NK-92 treated with Interleukin-12 subunit alpha and Interleukin-12 subunit beta, amount 100 ng/mL, for 24 hours (cell line): ENCODE measurements at places on chromosomes 4 and X.

GRCh38 chrX:7028246-7028645 is 119.3 kb upstream of the STS start:
- DNase-seq, result no peak

GRCh38 chr4:164462471-164462870 is 291.5 kb upstream of the SMIM31 start:
- DNase-seq, result no peak

GRCh38 chr4:1169171-1169671 is 3.2 kb downstream of the SPON2 start:
- DNase-seq, result no peak

- no peak for DNase-seq
These were observed 71.3 kb upstream of the LHFPL1 start for GRCh38 chrX:112751076-112751475.

DNA sequence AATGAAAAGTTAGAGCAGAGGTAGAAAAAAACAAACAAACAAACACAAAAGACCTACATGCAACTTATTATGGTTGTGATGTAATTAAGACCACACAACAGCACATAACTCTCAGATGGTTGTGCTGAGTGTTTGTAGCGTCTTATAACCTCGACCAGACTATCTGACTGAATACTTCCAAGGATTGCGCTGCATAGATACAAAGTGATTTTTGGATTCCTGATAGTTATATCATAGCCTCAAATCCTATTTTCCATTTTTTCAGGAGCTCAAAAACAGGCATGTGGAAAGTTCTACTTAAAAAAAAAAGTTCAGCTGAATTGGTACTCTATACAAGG is 236.1 kb downstream of the SPRY1 start:
- no peak for DNase-seq

DNA sequence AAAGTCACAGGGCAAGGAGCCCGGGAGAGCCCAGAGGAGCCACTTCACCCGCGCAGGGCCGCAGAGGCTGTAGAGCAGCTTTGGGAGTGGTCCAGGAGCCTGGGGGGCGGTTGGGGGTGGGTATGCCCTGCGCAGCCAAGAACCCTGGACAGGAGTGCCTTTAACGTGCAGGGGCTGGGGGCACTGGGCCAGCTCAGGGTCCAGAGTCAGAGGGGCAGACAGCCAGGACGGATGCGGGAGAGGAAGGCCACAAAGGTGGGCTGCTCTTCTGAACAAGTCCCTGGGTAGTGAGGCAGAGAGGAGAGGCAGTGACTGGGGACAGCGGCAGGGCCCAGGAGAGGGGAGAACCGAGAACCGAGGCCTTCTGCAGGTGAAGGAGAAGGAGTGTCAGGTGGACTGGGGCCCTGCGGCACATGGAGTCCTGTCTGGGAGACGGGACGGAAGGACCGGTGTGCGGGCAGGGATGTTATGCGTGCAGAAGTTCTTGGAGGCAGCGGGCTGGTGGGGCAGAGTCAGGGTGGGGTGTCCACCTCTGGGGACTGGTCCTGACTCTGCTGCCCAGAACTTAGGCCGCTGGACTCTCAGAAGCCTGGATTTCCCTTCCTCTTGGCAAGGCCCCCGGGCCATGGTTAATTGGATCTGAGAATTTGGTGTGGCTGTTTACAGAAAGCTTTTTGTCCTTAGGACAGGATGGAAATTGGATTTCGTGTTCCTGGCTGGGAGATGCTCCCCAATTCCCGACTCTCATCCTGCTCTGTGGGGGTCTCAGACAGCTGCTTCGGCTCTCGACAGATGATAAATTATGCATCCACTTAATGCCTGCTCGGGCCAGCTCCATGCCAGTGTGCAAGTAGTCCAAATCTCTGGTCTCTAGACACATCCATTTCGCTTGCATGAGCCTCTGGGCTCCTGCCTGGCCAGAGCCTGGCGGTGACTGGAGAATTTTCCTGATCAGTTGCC is 31.9 kb downstream of the ADRA2C start:
- no peak for DNase-seq

- no peak for DNase-seq
These were observed 637.9 kb downstream of the FAT4 start for GRCh38 chr4:125952631-125953030.

DNA sequence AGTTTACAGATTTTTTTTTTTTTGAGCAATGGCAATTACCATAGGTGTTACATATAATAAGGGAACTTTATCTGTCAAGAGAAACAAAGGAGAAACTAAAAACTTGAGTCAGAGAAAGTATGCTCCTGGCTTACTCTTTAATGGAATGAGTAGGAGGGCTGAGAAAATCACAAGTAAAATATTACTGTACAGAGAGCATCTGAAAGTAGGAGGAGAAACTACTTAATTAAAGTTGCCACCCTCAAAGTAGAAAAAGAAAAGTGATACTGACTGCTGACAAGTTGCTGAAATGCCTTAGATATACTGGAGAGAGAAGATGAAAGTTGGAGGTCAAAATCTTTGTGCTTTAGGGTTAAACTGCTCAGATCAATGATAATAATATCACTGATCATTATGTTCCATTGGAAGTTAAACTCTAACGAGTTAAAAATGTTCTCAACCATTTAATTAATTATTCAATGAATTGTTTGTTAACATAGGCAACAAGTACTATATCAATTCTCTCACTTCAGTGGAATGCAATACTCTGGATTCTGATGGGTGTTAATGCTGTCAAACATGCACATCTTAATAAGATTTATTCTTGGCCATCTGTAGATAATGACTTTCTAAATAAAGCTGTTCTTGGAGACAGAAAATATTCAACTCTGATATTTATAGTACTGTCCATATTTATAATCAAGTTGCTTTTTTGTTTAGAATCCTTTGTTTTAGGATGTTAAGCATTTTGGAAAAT is 61.2 kb upstream of the CAMK2D start:
- no peak for DNase-seq

DNA sequence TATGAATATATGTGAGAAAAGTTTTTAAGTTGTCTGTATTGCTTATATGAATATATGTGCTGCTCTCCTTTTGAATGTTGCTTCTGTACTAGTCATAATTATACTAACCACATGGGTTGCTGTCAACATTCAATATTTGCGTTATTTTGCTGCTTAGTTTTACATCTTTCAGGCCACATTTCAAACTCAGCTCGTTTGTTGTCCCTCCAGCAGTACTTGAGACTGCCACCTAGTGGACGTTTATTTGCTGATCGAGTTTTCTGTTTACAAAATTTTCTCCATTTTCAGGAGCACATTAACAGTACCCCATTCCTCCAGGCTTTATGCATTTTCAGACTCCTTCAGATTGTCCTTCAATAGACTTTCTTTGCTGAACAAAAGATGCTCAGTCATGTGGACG is 75.8 kb downstream of the NUDT11 start:
- DNase-seq, result no peak

DNA sequence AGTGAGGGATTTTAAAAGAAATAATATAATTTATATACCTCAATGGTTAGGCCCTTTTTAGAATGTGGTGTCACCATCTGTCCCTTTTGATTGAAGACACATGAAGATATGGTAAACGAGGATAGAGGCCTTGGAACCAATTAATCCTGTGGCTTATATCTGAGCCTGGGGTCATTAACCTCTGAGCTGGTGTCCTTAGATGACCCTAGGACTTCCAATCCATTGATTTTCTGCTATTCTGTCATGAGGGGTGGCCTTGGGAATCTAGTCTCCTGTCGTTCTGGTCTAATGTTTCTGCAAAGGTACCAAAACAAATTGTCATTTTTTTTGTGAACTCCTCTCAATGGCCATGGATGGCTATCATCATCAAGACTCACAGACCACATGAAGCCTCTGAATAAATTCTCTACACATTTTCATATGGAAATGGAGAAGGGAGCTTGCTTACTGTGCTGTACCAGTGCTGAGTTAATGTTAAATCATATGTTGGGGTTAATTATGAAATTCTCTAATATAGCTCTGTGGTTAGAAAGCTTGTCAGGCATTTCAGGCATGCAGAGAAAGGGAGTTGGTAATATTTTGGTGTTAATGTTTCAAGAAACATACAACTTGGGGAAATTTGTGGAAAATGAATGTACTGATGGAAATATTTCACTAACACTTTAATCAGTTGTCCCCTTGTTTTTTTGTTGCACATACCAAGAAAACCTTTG is 204.2 kb upstream of the IL15 start:
- DNase-seq, result no peak

DNA sequence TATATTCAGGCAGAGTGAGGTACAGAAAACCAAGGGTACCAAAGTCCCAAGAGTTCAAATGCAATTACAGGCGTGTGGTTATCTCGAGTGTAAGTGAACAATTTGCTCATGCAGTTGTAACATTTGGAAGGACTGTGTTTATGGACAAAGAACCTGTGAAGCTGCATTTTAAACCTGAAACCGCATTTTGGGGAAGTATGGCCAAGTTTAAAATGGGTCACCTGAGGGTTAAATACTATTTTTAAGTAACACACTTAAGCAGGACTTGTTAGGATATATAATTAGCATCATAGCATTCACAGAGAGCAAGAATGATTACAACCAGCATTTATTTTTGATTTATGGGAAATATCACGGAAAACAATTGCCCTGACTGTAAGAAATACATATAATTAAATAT is 79.1 kb upstream of the LCORL start:
- no peak for DNase-seq

DNA sequence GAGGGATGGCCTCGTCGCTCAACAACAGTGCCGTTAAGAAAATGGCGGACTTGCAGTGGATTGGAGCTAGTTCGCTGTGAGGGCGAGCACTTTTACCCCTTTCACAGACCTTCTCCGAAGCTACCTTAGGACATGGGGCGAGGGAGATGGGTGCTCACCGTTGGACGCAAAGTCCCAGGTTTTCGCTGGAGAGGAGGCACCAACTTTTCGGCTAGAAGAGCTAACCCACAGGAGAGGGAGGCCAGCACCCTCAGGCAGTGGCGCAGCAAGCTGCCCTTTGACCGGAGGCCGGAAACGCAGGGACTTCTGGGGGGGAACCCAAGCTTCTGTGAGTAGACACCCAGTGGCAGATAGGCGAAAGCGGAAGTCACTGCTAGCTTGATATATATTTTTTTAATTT is 93.1 kb upstream of the IL13RA1 start:
- no peak for DNase-seq

DNA sequence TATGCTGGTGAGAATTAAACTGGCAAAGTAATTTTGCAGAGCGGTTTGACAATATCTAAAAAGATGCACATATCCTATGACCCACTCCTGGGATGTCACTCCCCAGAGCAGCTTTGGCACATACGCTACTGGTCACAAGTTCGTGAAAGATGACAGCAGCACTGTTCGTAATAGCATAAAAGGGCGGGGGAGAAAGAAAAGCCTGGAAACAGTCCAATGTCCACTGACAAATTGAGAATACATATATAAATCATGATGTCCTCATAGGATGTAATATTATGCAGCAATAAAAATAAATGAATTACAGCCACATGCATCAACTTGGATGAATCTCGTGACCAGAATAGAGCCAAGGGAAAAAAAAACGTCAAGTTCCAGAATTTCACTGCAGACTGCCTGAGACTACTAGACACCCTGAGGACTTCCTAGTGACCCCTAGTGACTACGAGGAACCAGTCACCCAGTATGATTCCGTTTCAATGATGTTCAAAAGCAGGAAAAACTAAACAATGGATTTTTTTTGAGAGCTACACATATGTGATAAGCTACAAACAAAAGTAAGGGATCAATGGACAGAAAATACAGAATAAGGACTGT is 1.8 kb downstream of the PCSK1N start:
- no peak for DNase-seq

GRCh38 chr4:24668956-24669355 is 84.6 kb upstream of the DHX15 start:
- no peak for DNase-seq

- DNase-seq, result no peak
These were observed 15.7 kb downstream of the AASDH start for GRCh38 chr4:56371426-56372220.

GRCh38 chrX:103556963-103557612 is 28.2 kb upstream of the TCEAL4 start:
- no peak for DNase-seq
